ENCODE measurements at places on chromosomes 12 and 14.

DNA sequence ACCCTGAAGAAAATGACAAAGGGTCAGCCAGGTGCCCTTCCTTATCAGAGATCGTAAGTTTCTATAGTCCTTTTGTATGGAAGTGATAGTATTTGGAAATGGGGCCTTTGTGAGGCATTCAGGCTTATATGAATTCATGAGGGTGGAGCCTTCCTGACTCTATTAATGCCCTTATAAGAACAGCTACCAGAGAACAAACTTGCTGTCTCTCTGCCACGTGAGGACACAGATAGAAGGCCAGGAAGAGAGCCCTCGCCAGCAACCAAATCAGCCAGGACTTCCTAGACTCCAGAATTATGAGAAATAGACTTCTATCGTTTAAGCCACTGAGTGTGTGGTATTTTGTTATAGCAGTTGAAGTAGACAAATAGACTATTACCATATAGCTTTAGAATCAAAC lies 36.7 kb downstream of the TRMT5 start:
- DNase-seq = no peak

DNA sequence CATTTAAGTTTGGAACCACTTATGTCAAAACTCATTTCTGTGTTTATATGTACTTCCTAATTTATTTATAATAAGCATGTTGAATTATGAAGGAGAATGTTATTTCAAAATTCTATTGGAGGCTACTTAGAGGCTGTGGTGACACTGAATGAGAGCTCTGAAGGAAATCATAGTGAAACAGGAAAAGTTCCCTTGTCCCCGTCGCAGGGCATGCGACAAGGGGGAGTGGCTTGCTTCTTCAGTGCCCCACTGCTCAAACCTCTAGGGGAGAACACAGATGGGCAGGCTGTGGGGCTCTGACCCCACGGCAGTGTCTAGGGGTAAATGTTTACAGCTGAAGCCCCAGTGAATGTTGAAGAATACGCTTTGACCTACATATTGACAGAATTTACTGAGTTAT lies 261.9 kb downstream of the RAD51B start:
- no peak for DNase-seq

DNA sequence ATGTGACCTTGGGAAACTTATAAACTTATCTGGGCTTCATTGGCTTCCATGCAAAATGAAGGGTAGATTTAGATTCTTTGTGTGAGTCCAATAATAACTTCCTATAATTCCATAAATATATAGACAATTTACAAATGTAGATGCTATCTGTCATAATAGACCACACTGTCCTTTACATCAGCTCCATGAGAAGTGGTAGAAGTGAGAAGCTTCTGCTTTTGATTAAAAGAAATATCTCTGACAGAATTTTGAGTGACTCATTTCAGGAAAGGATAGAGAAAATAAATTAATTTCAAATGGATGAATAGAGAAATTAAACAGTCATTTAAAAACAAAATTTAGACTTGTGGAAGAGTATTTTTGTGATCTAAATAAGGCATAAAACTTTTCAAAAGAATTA lies 329.7 kb upstream of the ATP2B1 start:
- DNase-seq = peak; percentile 42

- no peak for DNase-seq
These were observed 284.7 kb downstream of the DAD1 start for GRCh38 chr14:22304326-22304725.

DNA sequence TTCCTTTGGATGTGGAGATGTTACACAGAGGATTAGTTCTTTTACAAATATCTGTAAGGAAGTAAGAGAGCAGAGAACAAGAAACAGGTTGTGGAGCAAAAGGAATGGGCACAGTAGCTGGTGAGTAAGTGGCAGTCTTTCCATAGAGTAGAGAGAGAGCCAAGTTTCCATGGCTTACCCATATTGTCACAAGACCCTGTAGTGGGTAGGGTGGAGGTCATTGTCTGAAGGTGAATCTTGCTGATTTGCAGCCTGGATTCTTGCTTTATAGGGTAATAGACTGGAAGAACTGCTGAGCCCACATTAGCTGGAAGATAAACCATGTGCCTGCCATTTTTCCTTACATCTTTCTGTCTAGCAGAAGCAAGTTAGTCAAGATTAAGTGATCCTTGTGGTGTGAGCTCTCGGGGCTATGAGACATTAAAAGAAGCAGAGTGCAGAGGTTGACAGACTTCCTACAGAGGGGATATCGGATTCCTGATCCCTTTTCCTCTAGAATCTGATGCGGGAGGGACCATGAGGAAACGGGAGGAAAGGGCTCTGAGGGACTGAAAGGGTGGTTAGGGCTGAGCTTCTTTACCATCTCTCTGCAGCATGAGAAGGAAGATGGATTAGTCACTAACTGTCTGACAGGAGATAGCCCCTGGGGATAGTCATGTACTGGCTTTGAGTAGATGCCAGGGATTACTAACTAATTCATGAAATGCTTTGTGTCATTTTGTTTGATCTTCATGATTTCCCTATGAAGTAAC lies 44.0 kb upstream of the LRTM2 start:
- peak; percentile 92 for DNase-seq

- DNase-seq = peak; percentile 100
These were observed 65.4 kb downstream of the C14orf132 start for GRCh38 chr14:96104469-96105057.

- DNase-seq = no peak
These were observed 37.6 kb downstream of the SLC2A14 start for GRCh38 chr12:7835116-7835515.

DNA sequence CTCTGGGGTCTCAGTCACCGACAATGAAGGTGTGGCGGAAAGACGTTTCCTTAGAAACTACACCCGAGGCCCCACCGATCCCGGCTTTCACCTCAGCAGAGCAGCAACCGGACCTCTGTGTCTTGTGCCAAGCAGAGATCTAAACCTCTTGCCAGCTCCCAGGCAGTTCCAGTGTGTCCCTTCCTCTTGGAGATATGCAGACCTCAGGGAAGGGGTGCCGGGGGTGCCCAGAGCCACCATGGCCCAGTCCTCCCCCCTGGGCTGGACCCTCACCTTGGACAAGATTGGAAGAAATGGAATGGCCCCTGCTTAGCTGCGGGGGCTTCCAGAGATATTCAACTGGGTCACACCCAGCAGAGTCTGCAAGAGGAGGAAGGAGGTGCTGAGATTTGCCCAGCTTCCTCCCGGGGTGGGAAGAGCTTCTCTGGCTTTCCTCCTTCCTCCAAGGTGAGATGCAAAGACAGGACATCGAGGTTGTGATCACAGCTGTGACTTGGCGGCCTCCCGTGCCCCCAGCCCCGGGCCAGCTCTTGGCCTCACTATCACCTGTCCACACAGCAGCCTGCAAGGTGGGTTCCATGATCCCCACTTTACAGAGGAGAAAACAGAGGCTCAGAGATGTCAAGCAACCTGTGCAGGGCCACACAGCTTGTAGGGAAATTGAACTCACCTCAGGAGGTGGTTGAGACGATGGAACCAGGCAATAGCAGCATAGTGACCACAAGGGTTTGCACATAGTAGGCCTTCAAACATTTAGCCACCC lies 281.7 kb upstream of the RTL1 start:
- DNase-seq = no peak

DNA sequence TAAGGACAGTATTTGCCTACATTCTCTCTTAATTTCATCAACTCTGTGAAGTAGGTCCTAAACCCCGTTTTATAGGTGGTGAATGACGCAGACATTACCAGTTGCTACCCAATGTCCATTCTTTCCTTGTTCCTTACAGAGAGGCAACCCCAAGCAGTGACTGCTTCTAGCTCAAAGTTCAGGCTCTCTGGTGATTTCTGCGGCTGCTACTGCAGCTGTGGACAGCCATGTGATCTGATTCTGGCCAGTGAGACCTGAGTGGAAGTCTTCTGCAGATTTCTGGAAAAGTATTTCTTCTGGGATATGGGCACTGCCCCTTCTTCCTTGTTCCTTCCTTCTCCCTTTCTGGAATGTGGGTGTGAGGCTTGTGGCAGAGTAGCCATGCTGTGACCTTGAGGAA lies 82.9 kb downstream of the ARF6 start:
- DNase-seq = no peak

DNA sequence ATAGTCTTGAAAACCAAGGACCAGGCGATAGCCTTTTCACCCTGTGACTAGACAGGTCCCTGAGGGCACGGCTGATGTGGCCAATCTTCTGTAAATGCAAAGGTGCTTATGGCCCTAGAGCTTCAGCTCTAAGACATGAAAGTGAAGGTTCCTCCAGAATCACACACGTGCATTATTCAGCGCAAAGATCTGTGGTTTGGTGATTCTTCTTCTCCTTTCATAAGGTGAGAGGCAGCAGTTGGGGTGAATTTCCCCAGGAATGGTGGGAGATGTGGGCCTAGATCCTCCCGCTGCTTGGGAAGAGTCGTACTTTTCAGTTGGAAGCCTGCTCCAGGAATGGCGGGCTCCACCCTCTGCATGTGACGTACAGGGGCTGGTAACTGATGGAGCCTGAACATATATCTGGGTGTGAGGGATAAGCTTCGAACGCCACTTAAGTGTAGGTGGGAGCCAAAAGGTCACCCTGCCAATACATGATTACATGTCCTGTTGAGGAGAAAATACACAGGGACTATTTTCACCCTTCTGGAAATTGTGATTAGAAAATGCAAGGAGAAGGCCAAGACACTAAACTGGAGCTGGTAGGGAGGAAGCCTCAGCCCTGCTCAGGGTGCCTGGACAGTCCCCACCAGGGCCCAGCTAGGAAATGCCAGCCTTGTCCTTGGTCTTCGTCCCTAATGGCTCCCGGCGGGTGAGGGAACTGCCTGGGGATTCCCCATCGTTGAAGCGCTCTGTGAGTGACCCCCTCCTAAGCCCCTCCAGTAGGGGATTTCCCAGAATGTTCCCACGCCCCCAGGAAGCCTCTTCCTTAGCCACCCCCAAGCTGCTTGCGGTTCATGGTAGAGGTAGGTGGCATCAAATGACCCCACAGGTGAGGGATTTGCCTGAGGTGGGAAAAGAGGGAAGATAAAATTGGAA lies 17.6 kb downstream of the BATF start:
- no peak for DNase-seq

DNA sequence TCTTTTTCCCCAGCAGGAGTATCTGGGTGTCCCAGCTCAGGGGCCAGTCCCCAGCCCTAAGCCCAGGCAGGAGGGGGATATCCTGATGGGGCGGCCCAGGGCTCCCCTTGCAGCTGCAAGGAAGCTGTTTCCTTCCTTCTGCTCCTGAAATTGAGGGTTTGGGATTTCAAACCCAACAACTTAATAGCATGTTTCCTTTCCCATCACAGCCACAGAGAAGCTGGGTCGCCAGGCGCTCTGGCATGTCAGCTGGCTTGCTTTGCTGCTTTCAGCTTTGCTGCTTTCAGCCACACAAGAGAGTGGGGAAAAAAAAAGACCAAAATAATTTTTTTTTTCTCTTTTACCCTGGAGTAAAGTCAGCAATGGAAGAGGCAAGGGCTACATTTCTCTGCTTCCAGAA lies 30.0 kb downstream of the HVCN1 start:
- DNase-seq = no peak

DNA sequence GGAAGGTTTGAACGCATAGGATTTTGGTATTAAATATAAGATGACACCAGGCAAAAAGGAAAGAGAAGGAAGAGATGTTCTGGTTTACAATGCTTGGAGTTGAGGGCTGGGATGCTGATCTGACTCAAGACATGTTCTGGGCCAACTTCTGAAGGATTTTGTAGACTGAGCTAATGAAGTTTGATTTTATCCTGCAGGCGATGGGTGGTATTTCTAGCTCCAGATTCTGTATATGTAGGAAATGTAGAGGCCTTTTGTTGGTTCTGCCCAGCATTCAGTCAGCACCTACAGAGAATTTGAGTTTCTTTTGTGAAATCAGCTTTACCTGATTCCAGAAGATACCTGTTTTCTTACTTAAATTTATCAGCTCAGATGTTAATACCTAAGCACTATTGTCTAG lies 48.2 kb downstream of the VEZT start:
- no peak for DNase-seq

DNA sequence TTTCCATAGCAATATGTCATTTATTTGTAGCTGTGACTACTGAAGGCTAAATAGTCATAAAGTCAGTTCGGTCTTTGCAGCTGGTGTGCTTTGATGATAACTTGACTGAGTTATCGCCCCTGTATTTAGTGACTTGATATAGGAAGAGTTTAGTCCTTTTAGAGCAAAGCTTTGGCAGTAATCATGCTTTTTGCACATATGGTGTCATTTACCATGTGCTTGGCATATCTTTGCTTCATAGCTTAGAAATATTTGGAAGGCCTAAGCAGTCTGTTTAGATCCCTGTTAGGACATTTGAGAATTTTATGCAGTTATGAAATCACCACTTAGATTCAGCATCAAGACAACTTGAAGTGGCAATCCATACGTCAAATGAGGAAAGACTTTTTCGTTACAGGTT lies 31.6 kb downstream of the POLR3B start:
- DNase-seq = no peak

DNA sequence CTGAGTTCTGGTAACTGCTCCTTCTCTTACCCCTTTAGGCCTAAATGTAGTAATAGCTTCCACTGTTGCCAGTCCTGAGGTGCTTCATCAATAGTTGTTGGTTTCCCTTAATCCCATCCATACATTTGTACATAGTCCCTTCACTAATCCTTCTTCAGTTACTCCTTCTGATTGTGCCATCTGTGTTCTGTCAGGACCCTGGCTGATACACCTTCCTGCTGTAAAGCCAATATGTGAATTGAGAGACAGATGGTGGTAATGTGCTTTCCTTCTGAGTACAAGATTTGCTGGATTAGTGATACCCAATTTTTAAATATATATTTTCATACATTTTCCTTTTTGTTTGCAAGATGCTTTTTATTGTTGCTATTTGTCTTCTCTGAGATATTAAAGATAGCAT lies 66.4 kb downstream of the OTOGL start:
- DNase-seq = no peak

DNA sequence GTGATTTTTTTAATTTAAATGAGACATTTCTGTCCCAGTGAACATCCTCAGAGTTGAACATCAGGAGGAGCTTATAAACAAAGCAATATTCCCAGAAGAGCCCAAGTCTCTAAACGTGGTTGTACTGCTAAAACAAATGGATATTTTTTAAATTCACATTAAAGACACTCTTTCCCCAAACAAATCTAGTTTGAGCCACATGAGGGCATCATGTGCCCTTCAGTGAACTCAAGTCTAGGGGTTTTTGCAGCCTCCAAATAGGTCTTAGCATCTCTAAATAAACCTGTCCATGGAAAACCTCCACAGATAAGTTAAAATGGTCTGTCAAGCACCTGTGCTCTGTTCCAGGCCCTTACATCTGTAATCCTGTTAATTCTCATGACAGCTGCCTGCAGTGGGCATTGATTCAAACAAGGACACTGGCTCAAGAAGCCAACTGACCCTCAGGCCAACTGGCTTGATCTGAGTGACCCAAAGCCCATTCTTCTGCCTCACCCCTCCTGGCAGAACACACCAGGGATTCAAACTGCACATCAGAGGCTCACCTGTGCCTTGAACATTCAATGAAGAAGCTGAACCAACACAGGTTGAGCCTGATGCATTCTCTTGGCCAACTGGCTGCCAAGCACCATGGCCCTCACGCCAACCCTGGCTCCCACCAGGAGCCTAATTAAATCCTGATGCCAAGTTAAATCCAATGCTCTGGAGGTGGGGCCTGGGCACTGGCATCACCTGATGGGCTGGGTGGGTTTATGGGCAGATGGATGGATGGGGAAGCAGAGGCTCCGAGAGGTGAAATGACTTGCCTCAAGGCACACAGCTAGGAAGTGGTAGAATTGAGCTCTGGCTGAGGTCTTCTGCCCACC lies 8.6 kb downstream of the ISCU start:
- peak; percentile 79 for DNase-seq
